Transverse colon (tissue), 4 donors: ENCODE measurements at places on chromosomes 4 and X.

GRCh38 chr4:138512756-138513155, 270.6 kb upstream of the SLC7A11 start:
- no peaks in the 10 kb centered on the region for H3K36me3 ChIP-seq
- no peak for DNase-seq
- no peak overlapping the region for H3K27ac ChIP-seq
- no peak overlapping the region for H3K4me3 ChIP-seq
- H3K4me1 ChIP-seq = no peaks in the 10 kb centered on the region

DNA sequence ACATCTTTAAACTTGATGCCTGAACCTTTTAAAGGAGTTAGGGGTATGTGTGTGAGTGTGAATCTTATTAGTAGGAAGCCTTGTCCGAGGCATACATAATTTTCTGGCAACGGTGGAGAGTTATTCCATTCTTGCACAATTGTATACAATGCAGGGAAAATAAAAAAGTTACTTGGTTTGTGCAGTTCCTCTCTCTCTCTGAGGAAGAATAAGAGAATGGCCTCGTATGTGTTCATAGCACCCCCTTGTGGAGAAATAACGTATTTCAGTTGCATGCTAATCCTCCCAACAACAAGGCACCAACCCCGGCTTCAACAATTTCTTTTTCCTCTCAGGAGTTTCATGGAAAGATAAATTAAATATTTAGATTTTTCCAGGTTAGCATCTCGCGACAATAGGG, 33.7 kb upstream of the FGF13 start:
- H3K4me1 ChIP-seq = no peaks in the 10 kb centered on the region
- no peak for DNase-seq
- H3K27ac ChIP-seq = no peak overlapping the region
- no peak overlapping the region for H3K4me3 ChIP-seq

GRCh38 chr4:89563431-89563830, 255.8 kb upstream of the GPRIN3 start:
- no peaks in the 10 kb centered on the region for H3K27me3 ChIP-seq
- no peaks in the 10 kb centered on the region for H3K36me3 ChIP-seq
- H3K4me1 ChIP-seq = no peaks in the 10 kb centered on the region
- no peak overlapping the region for H3K4me3 ChIP-seq
- H3K27ac ChIP-seq = no peak overlapping the region

GRCh38 chr4:186201535-186202230, 10.3 kb downstream of the CYP4V2 start:
- no peaks in the 10 kb centered on the region for H3K36me3 ChIP-seq
- H3K27ac ChIP-seq = no peak overlapping the region
- H3K4me1 ChIP-seq = no peaks in the 10 kb centered on the region
- H3K4me3 ChIP-seq = no peak overlapping the region

DNA sequence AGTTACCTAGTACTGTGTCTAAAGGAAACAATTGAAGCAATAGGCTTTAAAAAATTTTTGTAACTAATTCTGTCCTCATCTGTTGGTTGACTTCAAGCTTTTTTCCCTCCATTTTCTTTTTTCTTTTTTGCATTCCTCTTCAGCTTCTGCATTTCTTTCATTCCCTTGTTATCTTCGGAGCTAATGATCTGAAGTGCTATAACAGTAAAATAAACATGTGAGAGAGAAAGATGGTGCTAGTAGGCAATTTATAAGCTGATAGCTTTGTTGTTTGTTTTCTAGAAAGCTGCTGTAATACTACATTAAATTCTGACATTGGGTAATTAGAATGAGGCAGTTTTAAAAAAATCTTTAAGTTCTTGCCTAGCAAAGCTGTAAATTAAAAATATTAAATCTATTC, 37.1 kb downstream of the PTPN13 start:
- H3K27ac ChIP-seq = no peak overlapping the region
- DNase-seq = no peak
- no peak overlapping the region for H3K4me3 ChIP-seq
- H3K36me3 ChIP-seq = no peaks in the 10 kb centered on the region

DNA sequence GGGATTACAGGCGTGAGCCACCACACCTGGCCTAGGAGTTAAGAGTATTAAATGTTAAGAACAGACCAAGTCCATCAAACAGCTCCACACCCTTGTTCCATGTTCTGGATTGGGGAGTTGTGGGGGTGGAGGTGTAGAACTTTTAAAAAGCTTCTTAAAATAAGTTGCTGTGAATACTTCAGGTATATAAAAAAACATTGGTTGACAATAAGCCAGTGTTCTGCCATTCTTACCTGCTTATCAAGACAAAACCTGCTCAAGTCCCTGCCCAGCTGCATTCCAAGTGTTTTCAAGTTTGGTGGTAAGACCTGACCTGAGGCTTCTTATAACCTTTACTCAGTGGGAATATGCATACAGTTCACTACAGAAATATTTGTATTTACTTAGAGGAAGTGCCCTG, 6.4 kb downstream of the RBM3 start:
- H3K36me3 ChIP-seq = peaks cover 12% of the 10 kb centered on the region
- no peak overlapping the region for H3K27ac ChIP-seq
- DNase-seq = no peak
- H3K27me3 ChIP-seq = no peaks in the 10 kb centered on the region
- H3K4me3 ChIP-seq = no peak overlapping the region

GRCh38 chrX:76815754-76816153, 388.2 kb downstream of the MAGEE1 start:
- no peak overlapping the region for H3K27ac ChIP-seq
- no peak overlapping the region for H3K4me3 ChIP-seq
- no peak for DNase-seq
- H3K27me3 ChIP-seq = no peaks in the 10 kb centered on the region
- no peaks in the 10 kb centered on the region for H3K36me3 ChIP-seq
- H3K4me1 ChIP-seq = no peaks in the 10 kb centered on the region

DNA sequence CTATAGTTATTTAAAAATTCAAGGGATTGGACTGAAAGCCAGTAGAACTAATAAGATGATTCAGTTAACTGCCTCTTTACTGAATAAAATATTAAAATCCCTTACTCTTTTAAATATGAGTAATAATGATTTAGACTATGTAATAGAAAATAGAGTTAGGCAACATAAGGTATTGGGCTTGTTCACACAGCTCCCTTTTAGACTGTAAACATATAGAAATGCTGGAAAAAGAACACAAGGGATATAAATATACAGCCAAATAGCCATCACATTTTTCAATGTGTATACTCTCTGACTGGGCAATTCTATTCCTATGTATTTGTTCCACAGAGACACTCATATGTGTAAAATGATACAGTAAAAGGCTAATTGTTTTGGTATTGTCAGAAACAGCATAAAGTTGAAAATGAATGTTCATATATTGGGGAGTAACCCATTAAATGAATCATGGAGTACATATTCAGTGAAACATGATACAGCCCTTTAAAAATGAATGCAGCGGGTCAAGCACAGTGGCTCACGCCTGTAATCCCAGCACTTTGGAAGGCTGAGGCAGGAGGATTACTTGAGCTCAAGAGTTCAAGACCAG, 129.8 kb downstream of the TBC1D19 start:
- H3K27me3 ChIP-seq = no peaks in the 10 kb centered on the region
- H3K4me3 ChIP-seq = no peak overlapping the region
- no peaks in the 10 kb centered on the region for H3K4me1 ChIP-seq

DNA sequence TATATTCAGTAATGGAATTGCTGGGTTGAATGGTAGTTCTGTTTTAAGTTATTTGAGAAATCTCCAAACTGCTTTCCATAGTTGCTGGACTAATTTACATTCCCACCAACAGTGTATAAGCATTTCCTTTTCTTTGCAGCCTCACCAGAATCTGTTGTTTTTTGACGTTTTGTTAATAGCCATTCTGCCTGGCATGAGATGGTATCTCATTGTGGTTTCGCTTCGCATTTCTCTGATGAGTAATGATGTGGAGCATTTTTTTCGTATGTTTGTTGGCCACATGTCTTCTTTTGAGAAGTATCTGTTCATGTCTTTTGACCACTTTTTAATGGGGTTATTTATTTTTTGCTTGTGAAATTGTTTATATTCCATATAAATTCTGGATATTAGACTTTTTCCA, 13.6 kb upstream of the MAGED4B start:
- H3K4me3 ChIP-seq = no peak overlapping the region
- no peak for DNase-seq
- H3K36me3 ChIP-seq = no peaks in the 10 kb centered on the region
- H3K4me1 ChIP-seq = no peaks in the 10 kb centered on the region

- no peaks in the 10 kb centered on the region for H3K36me3 ChIP-seq
- H3K4me3 ChIP-seq = no peak overlapping the region
- peak overlapping the region; percentile 32 for H3K27ac ChIP-seq
Measured at GRCh38 chrX:17566740-17567139, 170.6 kb upstream of the SCML1 start.

- DNase-seq = no peak
- peaks cover 3% of the 10 kb centered on the region for H3K4me1 ChIP-seq
- no peaks in the 10 kb centered on the region for H3K36me3 ChIP-seq
- H3K27ac ChIP-seq = no peak overlapping the region
Measured at GRCh38 chr4:8041172-8041571, 101.5 kb upstream of the AFAP1 start.

GRCh38 chr4:57501720-57502119, 391.5 kb upstream of the IGFBP7 start:
- H3K4me3 ChIP-seq = no peak overlapping the region
- H3K27ac ChIP-seq = no peak overlapping the region
- H3K36me3 ChIP-seq = no peaks in the 10 kb centered on the region
- no peaks in the 10 kb centered on the region for H3K4me1 ChIP-seq
- DNase-seq = no peak

DNA sequence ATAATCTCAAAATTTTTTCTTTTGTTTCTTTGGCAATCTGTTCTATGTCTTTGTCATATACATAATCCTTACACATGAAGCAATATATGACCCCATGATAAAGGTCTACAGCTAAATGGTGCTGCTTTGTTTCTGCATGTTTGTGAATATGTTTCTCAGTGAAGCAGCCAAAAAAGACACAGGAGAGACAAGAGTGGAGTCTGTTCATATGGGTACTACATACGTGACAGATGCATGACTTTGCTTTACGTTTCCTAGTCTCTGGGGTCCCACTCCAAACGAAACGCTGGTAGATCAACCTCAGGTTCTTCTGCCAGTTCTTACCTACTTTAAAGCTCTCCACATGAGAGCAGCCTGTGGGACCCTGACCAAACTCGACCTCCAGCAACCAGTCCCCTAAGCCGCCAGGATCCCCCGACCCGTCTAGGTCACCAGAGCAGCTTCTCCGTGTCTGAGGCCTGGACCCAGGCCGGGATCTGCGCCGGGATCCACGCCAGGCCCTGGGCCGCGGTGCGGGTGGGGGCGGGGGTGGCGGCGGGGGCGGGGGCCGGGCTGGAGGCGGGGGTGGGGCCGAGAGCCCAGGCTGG, 1.5 kb downstream of the USP51 start:
- H3K27me3 ChIP-seq = no peaks in the 10 kb centered on the region
- H3K36me3 ChIP-seq = no peaks in the 10 kb centered on the region
- DNase-seq = no peak
- H3K4me1 ChIP-seq = no peaks in the 10 kb centered on the region
- H3K27ac ChIP-seq = peak overlapping the region; percentile 89
- H3K4me3 ChIP-seq = peak overlapping the region; percentile 62

DNA sequence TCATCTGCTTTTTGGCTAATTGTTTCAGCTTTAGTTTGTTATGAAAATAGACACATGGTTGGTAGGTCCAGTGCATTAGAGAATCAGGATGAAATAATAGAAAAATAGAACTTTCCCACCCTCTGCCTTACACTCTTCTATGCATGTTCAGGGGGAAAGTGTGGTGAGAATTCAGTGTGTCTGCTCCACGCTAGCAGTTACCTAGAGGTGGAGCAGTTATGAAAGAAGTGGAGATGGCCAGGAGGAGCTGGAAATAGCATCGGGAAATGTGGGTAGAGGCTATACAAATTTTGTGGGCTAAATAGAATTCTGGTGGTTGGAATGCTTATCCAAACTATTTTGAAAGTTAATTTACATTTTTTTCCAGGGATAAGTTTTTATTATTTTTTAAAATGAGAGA, 91.4 kb upstream of the MAD2L1 start:
- no peak overlapping the region for H3K27ac ChIP-seq
- H3K36me3 ChIP-seq = no peaks in the 10 kb centered on the region
- H3K27me3 ChIP-seq = no peaks in the 10 kb centered on the region
- no peak for DNase-seq
- no peak overlapping the region for H3K4me3 ChIP-seq

- H3K4me3 ChIP-seq = no peak overlapping the region
- no peak for DNase-seq
- H3K4me1 ChIP-seq = no peaks in the 10 kb centered on the region
- no peak overlapping the region for H3K27ac ChIP-seq
Measured at GRCh38 chr4:158327525-158327924, 117.2 kb downstream of the TMEM144 start.

- no peak overlapping the region for H3K4me3 ChIP-seq
- H3K27me3 ChIP-seq = no peaks in the 10 kb centered on the region
- H3K4me1 ChIP-seq = no peaks in the 10 kb centered on the region
Measured at GRCh38 chr4:67765401-67765800, 11.2 kb upstream of the GNRHR start.

GRCh38 chr4:115332078-115332477, 218.7 kb upstream of the NDST4 start:
- no peak overlapping the region for H3K27ac ChIP-seq
- H3K4me1 ChIP-seq = no peaks in the 10 kb centered on the region
- H3K4me3 ChIP-seq = no peak overlapping the region
- H3K36me3 ChIP-seq = no peaks in the 10 kb centered on the region

DNA sequence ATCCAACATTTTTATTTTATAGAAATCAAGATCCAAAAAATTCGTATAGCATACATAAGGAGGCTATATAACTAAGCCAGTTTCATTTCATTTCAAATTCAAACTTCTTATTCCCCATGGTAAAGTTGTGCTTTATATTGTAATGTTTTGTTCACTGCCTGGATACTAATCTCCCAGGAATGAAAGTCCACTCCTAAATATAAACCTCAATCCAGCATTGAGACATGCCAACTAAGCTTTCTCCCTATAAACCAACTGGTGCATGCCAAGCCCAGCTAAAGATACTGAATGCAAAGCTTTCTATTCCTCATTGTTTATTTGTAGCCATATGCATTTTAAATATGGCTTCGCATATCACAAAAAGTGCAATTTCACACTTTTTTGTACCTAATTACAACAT, 63.8 kb upstream of the INPP4B start:
- no peaks in the 10 kb centered on the region for H3K27me3 ChIP-seq
- H3K36me3 ChIP-seq = no peaks in the 10 kb centered on the region
- no peak for DNase-seq
- H3K4me3 ChIP-seq = no peak overlapping the region
- H3K27ac ChIP-seq = no peak overlapping the region

DNA sequence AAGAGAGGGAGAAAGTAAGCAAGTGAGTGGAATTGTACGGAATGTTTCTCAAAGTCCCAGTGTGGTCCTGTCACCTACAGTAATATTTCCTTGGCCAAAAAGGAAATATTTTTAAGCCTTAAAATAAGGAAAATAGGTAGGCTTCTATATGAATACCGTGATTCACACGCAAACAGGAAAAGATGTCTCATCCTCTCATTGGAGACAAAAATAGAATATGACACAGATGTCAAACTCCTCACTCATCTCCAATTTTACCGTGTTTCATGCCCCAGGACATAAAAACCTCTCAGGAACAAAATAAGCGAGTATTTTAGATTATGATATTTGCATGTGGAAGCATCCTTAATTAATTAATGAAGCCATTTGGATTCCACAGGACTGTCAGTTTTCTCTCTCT, 1269.5 kb downstream of the RAPGEF2 start:
- H3K36me3 ChIP-seq = no peaks in the 10 kb centered on the region
- no peaks in the 10 kb centered on the region for H3K4me1 ChIP-seq
- H3K27me3 ChIP-seq = no peaks in the 10 kb centered on the region

GRCh38 chr4:105241451-105241850, 94.8 kb downstream of the TET2 start:
- no peak for DNase-seq
- no peaks in the 10 kb centered on the region for H3K36me3 ChIP-seq
- no peaks in the 10 kb centered on the region for H3K4me1 ChIP-seq
- H3K27me3 ChIP-seq = no peaks in the 10 kb centered on the region
- H3K4me3 ChIP-seq = no peak overlapping the region
- no peak overlapping the region for H3K27ac ChIP-seq
